ELF-1 (cell line): ENCODE measurements at places on chromosomes 16 and 17.

- no peak for DNase-seq
Observed at GRCh38 chr17:64252831-64253230, 10.2 kb downstream of the TEX2 start.

- DNase-seq: no peak
Observed at GRCh38 chr17:82380860-82381702, 9.5 kb downstream of the UTS2R start.

- no peak for DNase-seq
Observed at GRCh38 chr17:81212365-81212764, 10.4 kb downstream of the CEP131 start.

DNA sequence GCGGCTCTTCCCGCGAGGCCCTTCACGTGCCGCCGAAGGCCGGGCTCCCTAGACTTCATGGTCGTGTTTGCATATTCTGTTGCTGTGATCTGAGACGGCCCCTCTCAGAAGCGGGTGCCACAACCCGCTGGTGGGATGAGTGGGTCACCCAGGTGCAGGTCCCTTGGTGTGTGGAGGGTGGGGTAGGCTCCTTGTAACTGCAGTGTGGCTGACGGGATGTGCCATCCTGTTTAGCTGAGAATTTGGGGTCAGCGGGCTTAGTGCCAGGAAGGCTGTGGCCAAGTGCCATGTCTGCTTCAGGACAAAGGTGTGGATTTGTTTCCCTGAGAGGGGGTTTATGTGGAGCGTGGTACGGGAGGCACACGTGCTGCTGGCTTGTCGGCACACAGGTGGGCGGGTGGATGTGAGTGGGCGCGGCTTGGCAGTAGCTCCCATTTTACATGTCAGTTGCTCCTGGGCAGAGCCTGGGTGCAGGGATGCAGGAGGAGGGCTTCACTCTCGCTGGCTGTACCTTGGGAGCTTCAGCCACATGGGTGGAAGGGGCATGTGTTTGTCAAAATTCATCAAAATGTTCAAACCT lies 9.2 kb upstream of the WFIKKN1 start:
- no peak for DNase-seq

DNA sequence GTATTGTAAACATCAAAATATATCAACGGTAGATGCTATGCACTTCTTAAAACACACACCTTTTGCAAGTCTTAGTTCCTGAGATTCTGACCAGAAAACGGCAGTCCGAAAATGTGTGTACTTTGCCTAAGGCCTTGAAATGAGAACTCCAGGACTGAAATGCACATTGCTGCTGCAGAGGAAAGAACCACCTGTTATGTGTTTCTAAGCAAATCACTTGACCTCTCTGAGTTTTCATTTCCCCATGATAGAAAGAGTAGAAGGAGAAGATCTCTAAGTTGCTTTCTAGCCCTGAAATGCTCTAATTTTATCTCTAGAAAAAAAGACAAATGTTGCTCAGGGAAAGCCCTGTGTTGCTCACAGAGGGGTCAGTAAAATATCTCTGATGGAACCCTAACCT lies 9.9 kb downstream of the CCDC182 start:
- DNase-seq: no peak

DNA sequence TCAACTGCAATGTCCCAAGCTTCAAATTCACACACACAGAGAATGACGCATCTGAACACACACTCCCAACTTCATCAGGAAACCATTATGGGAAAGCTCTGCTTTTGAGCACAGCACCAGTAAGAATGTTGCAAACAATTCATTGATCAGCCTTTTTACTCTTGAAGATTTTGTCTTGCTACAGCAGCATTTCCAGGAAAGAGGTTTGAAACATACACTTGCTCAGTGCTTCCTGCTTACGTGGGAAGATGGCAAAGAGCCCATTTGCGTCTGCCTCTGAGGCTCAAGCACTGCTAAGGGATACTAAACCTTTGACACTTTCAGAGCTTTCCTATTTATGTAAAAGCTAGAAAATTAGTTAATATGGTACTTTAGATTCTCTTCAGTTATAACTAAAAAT lies 77.2 kb upstream of the MON1B start:
- no peak for DNase-seq

DNA sequence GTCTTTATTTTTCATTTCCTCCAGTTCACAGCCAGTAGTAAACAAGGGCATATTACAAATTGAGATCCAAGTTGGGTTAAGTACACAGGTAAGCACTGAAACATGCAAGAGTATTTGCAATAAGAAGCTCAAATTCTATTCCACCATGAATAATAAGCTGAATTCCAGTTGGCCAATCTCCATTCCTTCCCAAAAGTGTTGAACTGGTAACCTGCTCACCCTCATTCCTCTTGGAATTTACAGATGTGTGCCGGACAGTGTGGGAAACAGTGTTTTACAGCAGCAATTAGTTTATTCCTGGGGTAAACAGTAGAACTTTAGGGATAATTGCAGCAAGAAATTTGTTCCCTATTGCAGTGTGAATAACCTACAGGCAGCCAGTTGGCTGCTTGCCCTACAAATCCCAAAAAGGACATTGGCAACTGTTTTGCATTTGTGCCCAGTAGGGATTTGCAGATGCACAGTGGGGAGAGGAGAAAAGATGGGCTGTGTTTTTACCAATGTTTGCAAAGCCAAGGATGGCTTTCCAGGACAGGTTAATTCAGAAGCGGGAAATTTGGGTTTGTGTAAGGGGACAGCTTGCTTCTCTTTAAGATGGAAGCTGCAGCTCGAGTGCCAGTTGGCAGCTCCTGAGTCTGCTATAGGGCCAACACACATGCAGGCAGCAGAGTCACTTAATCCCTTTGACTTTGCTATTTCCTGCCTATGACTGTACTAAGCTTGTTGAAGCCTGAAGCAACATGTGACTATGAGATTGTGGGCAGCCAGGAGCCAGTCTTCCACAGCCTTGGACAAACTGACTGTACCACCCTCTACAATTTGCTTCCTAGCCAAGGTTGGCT lies 318.9 kb downstream of the MAP2K6 start:
- DNase-seq: peak; percentile 12

DNA sequence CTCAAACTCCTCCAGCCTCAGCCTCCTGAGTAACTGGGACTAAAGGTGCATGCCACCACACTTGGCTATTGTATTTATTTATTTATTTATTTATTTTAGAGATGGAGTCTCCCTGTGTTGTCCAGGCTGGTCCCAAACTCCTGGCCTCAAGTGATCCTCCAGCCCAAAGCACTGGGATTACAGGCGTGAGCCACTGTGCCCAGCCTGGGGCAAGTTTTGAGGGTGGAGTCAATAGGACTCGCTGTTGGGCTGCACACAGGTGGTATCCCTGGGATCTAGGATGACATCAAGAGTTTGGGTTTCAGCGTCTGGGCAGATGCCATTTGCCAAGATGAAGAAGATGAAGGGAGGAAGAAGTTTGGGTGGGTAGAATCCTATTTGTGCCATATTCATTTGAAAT lies 213.9 kb downstream of the GSG1L start:
- DNase-seq: no peak
